ENCODE measurements at places on chromosomes 6 and 20.

DNA sequence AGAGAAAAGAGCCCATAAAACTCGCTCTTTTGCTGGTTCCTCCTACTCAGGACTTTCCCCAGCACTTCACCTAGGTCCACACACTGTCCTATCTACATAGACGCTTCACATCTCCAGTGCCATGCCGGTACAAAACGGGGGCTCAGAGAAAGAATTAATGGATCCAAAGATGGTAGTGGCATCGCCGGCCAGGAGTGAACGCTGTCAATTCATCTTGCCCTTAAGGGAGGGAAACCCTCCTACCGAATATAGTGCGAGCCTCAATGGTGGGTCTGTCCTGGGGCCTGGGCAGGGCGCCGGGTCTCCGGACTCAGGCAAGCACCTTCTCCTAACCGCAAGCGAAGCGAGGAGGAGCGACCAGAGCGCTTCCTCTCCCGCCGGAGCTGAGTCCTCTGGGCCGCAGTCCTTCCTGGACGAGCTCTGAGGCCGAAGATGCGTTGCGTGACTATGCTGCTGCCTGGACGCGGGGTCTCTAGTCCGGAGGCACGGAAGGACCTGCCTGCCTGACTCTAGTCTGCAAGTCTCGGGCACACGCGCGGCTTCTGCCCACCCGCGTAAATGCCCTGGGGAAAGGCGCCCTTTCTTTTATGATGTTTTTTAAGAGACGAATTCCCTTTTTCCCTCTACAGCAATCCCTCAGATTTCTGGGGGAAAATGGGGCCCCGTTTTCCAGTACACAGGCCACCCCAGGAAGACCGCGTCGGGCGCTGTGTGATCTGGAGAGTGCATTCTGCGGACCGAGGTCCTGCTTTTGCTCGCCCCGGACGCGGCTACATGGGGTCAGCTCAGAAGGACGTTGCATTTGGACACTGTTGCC lies 100.1 kb upstream of the PRDM1 start:
- DNase-seq = no peak

DNA sequence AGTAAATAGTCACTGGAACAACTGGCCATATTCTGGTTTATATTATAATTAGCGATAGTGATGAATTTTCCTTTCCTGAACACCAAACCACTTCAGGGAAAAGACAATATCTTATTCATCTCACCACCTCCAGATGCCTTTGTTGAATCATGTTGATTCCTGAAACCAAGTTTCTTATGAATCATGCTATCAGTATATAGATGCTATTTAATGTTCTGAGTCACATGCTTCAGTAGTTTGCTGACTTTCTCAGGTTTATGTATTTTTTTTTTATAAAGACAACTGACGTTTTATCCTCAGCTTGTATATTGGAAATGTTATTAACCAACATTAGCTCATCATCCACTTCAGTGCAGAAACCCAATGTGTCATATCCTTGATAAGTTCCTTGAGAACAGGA lies 710.2 kb upstream of the POU3F2 start:
- no peak for DNase-seq

GRCh38 chr6:137339929-137340559 lies 120.9 kb upstream of the IFNGR1 start:
- no peak for DNase-seq

GRCh38 chr6:24477070-24477469 lies 12.3 kb downstream of the GPLD1 start:
- DNase-seq = no peak

DNA sequence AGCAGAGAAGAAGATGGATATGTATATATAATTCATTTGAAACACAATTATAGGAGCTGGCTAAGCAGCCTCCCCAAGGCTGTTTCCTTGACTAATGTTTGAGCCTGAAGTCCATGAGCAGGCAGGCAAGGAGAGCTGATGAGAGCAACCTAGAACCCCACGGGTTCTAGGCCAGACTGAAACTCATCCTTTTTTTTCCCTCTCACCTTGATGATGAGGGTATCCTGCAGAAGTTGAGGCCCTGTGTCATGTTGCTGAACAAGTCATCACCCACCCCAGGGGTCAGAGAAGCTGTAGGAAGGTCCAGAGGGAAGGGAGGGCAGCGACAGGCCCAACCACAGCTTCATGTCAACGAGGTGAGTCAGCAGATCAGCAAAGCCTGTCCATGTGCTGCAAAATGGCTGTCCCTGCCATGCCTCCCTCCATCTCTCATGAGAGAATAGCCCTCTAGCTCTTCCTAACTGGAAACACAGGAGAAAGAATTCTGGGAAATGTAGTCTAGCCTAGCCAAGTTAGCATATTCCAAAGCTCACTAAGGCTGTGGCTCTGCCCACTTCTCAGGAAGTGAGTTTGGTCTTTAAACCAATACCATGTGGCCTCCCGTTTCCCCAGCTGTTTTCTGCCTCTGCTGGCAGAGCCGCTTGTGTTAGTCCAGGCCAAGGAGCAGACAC lies 91.3 kb upstream of the DTNBP1 start:
- DNase-seq = no peak

DNA sequence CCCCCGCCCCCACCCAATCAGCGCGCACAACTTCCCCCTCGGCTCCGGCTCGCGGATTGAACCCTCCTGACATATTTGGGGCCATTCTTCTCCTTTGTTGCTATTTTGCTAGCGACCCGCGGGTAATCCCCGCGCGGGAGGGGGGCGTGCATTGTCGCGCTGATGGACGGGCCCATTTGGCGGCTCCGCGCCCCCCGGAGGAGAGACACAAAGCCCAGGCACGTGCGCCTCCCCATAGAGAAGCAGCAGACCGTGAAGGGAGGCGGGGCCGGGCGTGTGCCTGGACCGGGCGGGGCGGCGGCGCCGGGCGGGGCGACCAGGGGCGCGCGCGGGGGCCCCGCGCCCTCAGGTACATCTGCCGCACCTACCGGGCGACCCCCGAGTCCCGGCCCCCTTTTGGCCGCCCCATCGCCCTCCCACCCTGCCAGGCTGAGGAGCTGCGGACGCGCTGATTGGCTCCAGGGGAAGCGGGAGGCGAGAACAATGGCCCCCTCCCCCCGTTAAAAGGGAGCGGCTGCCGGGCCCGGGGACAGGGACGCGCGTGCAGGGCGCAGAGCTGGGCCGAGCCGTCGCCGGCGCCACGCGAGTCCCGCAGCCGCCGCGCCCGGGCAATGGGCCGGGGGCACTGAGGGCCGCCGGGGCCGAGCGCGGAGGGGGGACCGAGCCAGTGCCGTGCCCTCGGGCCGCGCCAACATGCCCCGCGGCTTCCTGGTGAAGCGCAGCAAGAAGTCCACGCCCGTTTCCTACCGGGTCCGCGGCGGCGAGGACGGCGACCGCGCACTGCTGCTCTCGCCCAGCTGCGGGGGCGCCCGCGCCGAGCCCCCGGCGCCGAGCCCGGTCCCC lies at the start of gene INSM1:
Gene INSM1, plus strand, starts transcription at position 530 of the 843 bp plus-strand sequence. Its CDS starts 164 bp downstream, at position 694.
- DNase-seq = peak; percentile 46

GRCh38 chr6:66993272-66993671 lies 1286.2 kb upstream of the EYS start:
- DNase-seq = no peak

DNA sequence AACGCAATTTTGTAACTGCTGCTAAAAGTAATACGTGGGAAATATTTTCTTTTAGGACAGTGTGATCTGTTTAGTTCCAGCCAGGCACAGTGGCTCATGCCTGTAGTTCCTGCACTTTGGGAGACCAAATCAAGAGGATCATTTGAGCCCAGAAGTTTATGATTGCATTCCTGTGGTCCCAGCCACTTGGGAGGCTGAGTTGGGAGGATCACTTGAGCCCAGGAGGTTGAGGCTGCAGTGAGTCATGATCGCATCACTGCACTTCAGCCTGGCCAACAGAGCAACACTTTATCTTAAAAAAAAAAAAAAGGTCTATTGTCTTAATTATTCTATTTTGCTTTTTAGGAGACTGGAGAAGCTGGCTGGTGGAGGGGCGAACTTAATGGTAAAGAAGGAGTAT lies 101.5 kb downstream of the CD2AP start:
- no peak for DNase-seq

DNA sequence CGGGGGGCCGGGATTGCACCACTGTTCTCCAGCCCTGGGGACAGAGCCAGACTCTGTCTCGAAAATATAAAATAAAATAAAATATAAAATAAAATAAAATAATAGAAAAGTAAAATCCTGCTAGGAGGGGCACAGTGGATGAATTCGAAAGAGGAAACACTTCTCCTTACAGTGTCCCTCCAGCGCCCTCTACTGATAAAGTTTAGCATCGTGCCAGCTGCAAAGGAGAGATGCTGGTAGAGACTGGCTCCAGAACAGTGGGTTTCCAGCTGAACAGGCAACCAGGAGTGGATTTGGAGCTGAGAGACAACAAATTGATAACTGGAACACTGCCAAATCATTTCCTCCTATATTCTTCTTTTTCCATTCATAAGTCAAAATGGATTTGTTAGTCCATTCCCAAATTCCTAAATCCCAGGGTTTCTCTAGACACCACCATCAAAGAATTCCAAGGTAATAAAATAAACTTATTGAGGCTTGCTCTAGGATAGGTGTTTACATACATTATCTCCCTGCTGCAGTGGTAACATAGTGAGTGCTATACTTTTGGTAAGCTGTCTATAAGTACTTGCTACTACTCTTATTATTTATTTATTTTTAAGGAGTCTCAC lies 31.7 kb upstream of the TBPL1 start:
- peak; percentile 10 for DNase-seq

GRCh38 chr6:106462923-106463557 lies 102.5 kb downstream of the CRYBG1 start:
- no peak for DNase-seq

DNA sequence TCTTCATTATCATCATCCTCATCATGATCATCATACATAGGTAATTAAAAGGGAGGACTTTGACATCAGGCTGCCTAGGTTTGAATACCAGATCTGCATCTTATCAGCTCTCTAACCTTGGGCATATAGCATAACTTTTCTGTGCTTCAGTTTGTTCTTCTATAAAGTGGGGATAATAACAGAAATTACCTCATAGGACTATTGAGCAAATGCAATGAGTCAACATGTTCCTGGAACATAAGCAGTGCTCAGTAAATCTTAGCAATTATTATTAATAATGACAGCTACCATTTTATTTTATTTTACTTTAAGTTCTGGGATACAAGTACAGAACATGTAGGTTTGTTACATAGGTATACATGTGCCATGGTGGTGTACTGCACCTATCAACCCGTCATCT lies 7.2 kb downstream of the C20orf202 start:
- DNase-seq = no peak

GRCh38 chr6:84415517-84415916 lies 188.1 kb upstream of the CEP162 start:
- DNase-seq = no peak

DNA sequence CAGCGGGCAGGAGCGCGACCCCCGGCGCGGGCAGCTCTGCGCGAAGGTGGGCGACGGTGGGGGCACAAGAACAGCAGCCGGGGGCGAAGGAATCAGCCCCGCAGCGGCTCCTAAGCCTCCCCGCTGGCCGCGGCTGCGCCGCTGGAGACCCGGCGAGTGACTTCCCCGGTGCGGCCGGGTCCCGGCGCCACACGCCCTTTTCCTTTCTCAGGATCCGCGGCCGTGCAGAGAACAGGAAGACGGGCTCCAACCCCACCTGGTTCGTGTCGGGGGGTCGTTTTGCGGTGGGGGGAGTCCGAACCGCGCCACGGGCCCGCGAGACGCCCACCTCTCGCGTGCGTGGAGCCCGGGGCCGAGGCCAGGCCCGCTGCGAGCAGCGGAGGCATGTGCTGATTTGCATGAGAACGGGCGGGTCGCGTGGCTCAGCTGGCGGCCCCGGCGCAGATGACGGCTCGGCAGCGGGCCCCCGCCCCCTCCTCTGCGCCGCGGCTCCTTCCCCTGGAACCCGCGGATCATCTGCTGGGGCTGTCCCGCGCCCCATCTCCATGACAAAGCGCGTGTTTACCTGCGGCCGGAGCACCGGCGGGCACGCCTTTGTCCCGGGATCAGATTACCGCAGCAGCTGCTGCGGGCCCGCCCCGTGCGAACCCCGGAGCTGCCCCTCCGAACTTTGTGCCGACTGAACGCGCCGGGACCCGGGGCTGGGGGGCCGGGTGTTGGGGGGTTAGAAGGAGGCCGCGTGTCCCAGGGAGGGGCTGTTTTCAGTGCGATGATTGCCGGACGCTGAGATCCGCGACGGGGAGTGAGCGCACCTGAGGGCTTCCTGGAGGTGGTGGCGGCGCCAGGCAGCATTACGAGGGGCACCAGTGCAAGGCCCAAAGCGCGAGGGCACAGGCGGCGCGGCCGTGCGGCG lies 4.9 kb upstream of the DLL1 start:
- DNase-seq = no peak

DNA sequence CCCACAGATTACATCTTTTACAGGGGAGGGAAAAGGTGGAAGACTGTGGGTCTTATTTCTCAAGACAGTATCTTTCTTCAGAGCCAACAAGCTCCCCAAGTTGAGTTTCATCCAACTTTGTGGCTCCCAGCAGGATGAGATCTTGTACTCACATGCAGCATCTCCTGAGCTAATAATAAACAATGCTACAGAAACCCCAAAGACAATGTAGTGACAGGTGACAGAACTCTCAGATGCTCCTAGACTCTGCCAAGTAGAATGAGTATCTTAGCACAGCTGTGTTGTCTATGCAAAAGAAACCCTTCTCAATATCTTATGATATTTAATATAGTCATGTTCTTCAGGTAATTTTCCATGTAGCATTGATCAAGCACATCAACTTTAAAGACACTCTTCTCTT lies 90.0 kb downstream of the TBX18 start:
- DNase-seq = no peak

DNA sequence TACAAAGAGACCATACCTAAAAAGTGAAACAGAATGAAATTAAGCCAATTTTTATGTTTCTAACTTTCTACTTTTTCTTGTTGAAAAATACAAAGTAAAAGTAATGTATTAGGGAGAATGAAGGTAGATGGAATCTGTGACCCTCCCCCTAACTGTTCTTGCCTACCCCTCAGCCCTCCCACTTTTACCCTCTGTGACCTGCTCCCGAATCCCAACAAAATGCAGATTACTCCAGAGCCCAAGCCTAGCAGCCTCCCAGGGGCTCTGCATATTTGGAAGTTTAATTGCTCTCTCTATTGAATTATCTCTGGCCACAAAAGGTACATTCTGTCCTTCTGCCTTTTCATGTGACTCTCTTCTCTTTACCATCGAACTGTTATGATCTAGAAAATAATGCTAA lies 201.5 kb downstream of the PKHD1 start:
- DNase-seq = no peak

DNA sequence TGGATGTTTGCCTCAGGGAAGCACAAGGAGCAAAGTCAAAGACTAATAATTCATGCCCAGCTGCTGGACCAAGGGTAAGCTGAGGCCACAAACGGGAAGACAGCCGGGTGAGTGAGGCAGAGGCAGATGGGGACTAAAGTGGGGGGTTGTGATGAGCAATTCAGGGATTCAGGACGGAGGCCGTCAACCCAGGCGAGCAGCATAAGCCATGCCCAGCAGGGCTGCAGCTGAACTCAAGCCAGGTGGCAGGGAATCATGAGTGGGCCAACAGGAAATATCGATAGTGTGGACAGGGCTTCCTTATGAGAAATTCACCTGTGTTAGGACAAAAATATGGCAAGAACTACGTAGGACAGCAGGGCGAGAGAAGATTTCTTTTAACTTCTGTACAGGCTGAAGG lies 246.8 kb downstream of the CDC5L start:
- DNase-seq = no peak

- no peak for DNase-seq
These were observed 1.7 kb upstream of the DYNLT1 start for GRCh38 chr6:158646023-158646910.

GRCh38 chr6:3756546-3756945 lies 5.0 kb upstream of the PXDC1 start:
- no peak for DNase-seq
